HFFc6 (cell line): ENCODE measurements at places on chromosomes 16 and 17.

- DNase-seq, result no peak
Observed at GRCh38 chr17:46979147-46979863, at the start of gene RPRML. Gene RPRML, minus strand, starts transcription at chr17:46979253. Its CDS starts 246 bp downstream, at chr17:46979007.

DNA sequence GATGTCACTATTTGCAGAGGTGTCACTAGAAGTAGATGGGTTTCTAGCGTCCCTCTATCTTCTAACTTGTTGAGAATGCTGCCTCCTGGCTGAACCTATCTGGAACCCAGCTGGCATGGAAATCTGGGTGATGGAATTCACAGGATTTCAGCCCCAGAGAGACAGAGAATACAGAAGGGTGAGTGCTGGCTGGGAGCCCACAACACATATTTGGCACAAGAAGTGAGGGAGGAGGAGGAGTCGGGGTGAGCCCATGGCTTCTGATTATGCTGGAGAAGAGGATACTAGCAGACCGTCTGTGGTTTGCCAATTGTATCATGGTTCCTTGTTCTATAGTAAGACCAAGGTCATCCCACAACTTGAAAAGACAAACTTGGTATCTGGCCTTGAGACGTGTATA, 557.8 kb upstream of the SALL1 start:
- no peak for DNase-seq

- DNase-seq, result no peak
Observed at GRCh38 chr17:53724726-53725125, 98.0 kb upstream of the KIF2B start.

DNA sequence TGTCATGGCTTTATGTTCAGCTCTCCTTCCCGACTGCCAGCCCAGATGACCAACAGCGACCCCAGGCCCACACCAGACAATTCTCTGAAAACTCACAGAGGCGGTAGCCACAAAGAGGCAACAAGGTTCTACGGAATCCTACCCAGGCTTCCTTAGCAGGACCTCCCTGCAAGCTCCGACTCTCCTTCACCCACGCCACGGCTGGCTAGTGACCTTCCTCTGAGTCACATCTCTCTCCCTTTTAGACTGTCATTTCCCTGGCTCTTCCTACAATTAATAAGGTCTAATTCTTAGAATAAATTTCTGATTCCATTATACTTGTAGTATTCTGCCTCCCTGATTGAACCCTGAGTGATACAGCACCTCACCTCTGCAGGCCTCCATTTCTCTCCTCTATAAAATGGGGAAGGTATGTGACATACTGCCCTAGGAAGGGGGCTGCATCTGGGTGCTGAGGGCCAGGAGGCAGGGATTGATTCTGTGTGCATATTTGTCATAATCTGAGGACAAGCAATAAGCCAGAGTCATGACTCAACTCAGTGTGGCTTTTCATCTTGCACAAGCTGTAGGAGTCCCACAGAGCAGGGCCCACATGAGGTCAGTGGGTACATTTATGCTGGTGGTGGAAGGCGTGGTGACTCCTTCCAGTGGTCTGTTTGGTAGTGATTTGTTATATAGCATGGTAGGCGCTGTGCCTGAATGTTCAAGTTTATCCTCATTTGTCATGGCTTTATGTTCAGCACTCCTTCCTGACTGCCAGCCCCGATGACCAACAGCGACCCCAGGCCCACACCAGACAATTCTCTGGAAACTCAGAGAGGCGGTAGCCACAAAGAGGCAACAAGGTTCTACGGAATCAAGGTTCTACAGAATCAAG, 46.2 kb downstream of the SMPD3 start:
- DNase-seq, result peak; percentile 77

DNA sequence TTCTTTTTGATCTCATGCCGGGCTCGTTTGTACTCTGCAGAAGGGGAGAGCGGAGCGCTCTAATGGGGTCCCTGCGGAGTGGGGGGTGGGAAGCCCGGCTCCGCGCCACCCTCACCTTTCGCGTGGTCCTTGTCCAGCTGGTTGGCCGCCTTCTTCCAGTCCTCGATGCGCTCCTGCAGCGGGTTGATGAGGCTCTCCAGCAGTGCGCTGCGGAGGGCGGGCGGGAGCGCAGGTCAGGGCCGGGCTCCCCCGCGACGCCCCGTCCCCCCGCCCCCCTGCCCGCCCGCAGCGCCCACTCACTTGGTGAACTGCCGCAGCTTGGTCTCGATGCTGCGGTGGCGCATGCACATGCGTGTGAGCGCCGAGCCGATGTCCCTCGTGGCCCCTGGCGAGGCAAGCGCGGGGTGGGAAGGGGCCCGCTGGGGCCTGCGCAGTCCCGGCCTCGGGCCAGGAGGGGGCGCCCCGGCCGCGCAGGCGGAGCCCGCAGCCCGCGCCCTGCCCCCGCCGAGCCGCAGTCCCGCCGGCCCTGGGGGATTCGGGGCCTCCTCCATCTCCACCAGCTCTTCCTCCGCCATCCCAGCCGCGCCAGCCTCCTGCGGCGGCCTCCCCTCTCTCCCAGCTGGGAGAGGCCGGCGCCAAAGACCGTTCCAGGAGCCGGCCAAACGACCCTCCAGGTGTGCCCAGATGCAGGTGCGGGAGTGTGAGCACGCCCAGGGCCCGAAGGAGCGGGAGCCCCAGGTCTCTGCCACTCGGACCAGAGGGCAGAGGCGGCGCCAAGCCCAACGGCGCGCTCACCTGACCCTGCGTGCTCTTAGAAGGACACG, 6.0 kb downstream of the MTSS2 start:
- DNase-seq, result no peak

GRCh38 chr17:10117581-10118001, 80.8 kb downstream of the GAS7 start:
- DNase-seq, result no peak

DNA sequence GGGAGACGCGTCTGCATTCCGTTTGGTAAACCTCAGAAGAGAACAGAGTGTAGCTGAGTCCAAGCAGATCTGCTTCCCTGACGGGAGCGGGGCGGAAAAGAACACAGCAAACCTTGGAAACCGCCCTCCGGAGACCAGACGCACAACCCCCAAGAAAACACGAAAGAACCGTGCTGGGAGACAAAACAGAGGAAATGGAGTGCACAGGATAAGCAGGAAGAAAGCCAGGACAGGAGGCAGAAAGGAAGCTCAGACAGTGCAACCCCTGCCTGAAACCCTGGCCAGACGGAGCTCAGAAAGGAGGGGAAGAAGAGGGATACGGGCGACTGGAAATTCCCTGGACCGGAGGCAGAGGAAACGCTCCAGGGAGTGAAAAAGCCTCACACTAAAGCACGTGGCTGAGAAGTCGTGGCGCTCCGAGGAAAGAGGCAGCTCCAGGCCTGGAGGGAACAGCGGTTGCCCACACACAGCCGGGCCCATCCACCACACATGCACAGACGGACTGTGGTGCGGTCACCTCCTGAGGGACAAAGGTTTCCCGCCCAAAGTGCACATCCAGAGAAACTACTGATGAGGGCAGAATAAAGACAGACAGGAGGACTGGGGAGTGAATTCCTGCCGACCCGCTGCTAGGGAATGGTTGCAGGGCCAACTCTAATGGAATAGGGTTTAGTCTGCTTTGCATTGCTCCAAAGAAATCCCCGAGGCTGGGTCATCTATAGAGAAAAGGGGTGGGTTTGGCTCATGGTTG, 10.2 kb downstream of the DPEP1 start:
- DNase-seq, result no peak

DNA sequence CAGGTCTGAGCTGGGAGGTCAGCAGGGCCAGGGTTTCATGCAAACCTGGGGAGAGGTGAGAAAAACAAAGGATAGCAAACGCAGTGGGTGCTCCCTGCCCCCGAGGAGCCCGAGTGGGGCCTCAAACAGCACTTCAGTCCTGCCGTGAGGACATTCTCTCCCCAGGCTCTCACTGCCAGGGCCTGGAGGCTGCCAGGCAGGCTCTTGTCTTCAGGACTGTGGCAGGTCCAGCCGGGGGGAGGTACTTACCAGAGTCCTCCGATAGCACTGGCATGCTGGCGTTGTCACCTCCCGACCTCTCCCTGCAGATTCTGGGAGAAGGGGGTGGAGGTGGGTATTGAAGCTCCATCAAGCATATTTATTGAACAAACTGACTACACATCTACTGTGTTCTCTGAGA, 1.3 kb downstream of the MPP3 start:
- DNase-seq, result no peak

DNA sequence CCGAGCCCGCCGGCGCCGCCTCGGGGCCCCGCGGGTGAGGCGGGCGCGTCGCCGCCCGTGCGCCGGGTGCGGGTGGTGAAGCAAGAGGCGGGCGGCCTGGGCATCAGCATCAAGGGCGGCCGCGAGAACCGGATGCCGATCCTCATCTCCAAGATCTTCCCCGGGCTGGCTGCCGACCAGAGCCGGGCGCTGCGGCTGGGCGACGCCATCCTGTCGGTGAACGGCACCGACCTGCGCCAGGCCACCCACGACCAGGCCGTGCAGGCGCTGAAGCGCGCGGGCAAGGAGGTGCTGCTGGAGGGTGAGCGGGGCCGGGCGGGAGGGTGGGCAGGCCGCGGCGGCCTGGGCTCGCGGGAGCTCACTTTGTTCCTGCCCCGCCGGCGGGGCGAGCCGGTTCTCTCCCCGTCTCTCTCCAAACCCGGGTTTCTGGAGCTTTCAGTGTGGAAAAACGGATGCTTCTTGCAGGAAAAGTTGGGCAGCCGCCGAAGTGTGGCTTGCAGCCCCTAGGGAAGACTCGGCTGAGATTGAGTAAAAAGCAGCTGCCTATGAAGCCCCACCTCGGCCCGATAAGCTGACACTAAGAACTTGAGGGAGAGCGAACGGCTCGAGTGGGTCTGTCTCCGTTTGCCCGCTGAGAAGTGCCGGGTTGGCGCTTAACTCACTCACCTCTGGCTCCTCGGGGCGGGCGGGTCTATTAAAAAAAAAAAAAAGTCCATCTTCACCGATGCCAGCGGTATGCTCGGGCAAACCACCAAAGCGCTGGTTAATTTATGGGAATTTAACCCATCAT, 677 bp downstream of the SNTB2 start:
- DNase-seq, result no peak

DNA sequence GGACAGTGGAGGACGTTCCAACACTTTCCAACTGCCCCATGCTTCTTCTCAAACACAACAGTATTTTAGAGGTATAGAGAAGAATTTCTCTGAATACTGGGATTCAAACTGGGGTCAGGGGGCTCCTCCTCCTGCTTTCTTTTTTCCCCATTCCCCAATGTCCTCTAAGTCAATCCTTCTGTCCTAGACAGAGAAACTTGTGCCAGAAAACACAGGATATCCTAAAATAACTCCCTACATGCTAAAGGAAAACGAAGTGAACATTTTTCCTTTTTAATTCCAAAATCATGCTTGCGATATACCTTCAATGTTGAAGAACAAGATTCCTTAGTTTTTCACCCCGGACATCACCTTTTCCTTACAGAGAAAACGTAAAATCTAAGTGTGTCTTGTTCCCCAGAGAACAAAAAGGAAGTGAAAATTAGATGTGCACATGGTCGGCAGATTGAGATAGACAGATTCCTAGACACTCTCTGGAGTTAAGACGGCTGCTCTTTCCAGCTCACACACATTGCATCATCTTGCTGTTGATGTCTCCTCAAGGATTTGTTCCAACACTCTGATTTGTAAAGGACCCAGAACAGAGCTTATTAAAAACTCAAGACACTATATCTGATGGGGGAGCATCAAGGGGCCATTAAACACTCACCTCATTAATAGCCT, 228.2 kb downstream of the GRIN2A start:
- DNase-seq, result no peak

DNA sequence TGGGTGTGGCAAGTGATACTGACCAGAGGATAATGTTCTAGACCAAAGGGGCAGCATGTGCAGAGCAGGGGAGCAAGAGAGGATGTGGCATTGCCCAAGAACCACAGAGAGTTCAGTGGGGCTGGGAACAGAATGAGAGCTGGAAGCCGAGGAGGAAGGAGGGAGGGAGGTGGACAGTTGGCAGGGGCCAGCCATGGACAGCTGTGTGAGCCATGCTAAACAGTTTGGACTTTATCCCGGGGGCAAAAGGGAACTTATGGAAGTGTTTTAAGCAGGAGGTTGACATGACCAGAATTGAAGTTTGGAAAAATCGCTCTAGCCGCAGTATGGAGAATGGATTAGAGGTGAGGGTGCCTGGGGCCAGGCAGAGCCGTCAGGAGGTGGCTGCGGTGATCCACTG, 29.4 kb upstream of the TMEM132E start:
- no peak for DNase-seq

DNA sequence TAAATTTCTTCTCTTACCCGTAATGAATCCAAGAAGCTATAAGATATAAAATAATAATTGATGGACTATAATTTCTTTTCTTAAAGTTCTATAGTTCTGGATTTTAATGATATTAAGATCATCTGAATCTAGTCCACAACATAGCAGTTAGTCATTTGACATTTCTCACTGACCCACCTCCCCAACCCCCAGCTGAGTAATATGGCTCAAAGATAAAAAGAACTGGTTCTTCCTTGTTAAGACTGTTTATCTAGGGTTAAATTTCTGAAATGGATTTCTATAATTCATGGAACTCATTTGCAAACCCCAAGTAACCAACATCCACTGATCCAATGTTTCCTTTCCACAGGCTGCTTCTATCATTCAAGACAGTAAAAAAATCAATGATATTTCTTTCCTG, 133.9 kb upstream of the SOX9 start:
- DNase-seq, result no peak

- peak; percentile 92 for DNase-seq
Observed at GRCh38 chr16:69396187-69397061, 10.6 kb upstream of the TERF2 start.

DNA sequence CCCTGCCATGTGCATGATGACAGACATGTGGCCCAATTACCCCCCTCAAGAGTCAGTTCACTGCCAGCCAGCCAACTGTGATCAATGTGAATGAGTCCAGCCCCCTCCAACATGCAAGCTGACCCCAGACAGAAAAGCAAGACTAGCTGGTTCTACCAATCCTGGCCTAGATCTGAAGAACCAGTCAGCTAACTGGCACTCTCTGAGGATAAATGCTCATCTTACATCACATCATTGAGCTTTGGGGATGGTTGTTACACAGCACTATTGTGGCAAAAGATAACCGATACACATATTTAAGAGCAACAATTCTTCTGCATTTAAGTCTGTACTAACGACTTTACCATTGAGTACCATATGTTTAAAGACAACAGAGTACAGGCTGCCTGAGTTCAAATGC, 106.7 kb downstream of the TOX3 start:
- DNase-seq, result no peak

GRCh38 chr17:31789707-31790505, 69.1 kb downstream of the COPRS start:
- DNase-seq, result no peak

DNA sequence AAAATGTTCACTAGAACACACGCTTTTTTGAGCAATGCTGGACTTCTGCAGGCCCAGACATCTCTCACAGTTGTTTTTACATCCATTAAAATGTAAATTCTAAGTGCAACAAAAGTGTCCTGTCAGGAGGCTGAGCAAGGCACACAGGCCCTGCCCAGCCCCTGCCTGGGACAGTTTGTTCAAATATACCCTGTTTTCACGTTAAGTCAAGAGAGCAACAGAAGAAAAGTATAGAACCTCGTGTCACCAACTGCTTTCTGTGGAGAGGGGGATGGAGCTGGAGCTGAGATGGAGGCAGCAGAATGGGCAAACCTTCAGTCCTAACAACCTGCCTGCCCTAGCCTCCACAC, 4.3 kb upstream of the HOXB2 start:
- DNase-seq, result no peak

GRCh38 chr17:44414394-44415155, 25.1 kb upstream of the ITGA2B start:
- no peak for DNase-seq
